CD14-positive monocyte (primary cell): ENCODE measurements at places on chromosomes 16 and 17. TPM values are rescaled to one million over a fixed set of nuclear protein-coding genes. Genes with fewer than 3 reads are reported as not detected.
A peak's percentile ranks its signal among the peaks of the same experiment; 100 is the strongest.

DNA sequence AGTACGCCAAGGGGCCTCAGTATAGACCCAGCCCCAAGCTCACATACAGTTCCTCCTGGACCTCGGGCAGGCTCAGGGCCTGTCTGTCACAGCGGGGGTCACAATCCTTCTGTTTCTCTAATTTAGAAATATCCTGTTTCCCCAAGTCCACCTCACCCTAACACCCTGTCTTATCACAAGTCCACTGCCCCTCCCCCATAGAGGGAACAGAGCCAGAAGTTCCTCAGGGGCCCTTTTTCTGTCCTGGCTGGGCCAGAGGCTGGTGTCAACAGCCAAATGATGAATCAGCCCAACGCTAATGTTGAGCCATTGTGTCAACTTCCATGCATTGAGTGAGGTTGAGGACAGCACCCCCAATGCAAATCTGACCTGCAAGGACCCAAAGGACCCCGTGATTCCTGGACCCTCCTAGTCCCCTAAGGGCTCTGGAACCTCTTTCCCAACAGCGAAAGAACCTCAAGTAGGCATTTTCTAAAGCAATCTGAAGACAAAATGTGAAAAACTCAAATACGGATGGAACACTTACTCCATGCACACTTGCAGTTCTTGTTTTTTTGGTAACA is 58.6 kb downstream of the PECAM1 start:
- DNase-seq: peak; percentile 90

GRCh38 chr17:56947741-56948140 is 13.1 kb downstream of the COIL start:
- no peak for DNase-seq

- no peak for DNase-seq
Observed at GRCh38 chr16:17769065-17769464, 298.3 kb upstream of the XYLT1 start.

DNA sequence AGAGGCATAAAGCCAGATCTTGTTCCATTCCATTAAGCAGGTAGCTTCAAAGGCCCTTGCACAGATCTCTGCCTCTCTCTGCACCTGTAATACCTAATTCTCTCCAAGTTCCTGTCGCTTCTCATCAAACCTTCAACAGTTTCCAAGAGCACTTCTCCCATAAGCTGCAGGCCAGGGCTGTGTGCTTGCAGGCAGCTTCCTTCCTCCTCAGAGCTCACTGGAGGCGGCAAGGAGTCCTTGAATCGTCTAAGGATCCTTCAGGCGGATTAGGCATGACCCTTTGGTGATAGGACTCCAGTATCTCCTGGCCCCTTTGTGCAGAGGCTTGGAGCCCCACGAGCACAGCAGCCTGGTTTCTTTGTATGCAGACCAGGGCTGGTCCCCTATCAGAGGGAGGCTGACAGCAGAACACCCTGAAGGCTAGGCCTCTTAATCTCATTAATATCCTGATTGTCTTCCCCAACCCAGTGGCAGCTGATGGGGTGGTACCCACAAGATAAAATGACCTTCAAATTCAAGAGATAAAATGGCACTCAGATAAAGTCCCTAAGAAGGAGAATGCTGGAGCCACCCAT is 19.8 kb downstream of the HNF1B start:
- DNase-seq: no peak

DNA sequence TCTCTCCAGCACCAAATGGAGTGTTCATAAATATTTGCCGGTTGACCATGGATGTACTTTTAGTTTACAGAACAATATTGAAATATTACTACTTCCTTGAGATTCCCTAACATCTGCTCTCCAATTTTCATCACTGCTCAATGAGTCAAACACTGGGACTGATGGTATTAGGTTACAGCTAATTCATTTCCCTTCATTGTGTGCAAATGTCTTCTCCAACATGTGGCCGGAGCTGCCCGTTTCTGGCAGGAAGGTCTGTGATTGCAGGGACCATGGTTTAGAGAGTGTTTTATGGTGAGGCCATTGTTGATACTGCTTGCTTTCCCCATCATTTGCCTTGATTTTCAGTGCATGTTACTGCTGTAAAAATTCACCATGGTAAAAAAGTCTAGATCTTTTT is 209.3 kb downstream of the HS3ST3B1 start:
- DNase-seq: no peak

- DNase-seq: no peak
Observed at GRCh38 chr17:27478901-27479538, 22.8 kb downstream of the KSR1 start.

DNA sequence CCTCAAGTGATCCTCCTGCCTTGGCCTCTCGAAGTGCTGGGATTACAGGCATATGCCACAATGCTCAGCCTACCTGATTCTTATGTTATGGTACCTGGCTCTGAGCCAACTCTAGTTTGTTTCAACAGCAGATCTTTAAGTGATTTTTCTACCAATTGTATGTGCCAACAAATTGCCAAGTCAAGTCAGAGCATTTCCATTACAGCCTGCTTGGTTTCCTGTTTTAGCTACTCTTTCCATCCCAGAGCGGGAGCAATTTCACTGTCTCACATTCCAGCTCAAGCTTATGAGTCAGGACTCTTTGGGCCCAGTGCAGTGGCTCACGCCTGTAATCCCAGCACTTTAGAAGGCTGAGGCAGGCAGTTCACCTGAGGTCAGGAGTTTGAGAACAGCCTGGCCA is 30.8 kb upstream of the RBBP6 start:
- no peak for DNase-seq

- DNase-seq: no peak
Observed at GRCh38 chr17:2794111-2794803, 2.0 kb upstream of the RAP1GAP2 start.

DNA sequence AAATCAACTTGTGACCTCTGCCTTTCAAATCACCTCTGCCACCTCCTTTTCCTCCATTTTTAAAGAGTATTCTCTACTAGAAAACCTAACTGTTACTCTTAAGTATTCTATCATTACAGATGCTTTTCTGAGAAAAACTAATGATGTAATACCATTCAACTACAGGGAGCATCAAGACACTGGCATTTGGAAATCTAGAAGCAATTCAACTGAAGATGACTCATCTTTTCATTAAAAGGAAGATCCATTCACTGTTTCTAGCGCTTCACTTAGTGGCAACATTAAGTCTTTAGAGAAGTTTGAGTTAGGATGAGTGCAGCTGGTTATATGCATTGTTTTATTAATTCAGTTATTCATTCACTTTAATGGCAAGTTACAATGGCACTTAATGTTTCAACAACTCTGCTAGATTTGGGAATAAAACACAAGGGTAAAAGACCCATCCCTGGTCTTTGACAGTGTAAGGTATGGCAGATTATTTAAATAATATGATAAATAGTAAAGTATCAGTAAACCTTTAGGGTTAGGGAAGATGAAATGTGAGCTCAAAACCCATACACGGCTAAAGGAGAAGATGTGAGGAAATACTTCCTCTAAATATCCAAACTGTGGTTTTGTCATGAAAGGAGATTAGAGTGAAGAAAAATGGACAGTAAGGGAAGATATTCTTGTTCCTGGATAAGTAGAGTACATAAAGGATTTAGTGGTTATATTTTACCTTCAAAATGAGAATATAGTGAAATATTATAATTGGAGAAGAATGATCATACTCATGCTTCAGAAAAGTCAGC is 61.7 kb downstream of the KCNJ2 start:
- DNase-seq: peak; percentile 36

- DNase-seq: no peak
Observed at GRCh38 chr17:55040611-55041010, 72.0 kb downstream of the STXBP4 start.

DNA sequence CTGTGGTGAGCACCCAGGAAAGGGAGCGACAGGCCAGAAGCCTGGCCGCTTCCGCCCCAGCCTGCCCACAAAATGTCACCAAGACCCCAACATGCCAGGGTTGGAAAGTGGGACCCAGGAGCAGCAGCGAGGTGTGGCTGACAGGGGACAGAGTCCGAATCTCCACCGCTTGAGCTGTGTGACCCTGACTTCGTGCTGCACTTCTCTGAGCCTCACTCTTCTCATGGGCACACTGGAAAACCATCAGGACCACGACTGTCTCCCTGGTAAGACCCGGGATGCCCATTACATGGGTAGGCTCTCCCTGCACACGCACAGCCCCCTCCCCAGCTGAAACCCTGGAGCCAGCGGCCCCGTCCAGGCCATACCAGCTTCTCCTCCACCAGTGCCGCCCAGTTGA is 34.9 kb downstream of the PPL start:
- DNase-seq: no peak

DNA sequence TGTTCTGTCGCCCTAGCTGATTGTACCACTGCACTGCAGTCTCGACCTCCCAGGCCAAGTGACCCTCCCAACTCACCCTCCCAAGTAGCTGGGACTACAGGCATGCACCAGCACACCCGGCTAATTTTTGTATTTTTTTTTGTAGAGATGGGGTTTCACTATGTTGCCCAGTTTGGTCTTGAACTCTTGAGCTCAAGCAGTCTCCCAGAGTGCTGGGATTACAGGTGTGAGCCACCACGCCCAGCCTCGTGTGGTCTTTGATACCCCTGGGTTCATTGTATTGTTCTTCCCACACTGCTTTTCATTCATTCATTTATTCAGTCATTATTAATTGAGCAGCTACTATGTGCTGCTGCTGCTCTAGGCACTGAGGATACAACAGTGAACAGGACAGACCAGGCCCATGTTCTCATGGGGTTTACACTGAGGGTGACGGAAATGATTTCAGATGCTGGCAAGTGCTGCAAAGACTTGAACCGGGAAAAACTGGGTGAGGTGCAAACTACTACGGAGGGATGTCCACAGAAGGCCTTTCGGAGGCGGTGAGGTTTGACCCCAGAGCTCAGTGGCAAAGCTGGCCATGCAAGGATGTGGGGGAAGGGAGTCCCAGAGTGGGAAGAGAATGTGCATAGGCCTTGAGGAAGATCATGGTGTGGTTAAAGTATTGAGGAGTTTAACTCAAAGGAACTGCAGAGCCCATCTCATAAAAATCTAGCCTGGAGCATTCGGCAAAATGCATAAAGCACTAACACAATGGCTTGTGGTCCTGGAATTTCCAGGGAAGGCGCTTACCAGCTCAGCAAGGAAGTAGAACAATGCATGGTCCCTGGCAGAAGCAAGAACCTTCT is 10.9 kb downstream of the ABCC1 start:
- no peak for DNase-seq

CD300LB gene
- polyA plus RNA-seq: 68.9 and 92.9 TPM in 2 replicates

DLX3 gene
- not detected for polyA plus RNA-seq

YBX2 gene
- not detected for polyA plus RNA-seq

SCNN1G gene
- polyA plus RNA-seq: not detected

ZACN gene
- polyA plus RNA-seq: 0.09 TPM in 1 of 2 replicates, not detected in the other
